ENCODE measurements at places on chromosomes 7 and 10. TPM values are rescaled to one million over a fixed set of nuclear protein-coding genes. Genes with fewer than 3 reads are reported as not detected.

DNA sequence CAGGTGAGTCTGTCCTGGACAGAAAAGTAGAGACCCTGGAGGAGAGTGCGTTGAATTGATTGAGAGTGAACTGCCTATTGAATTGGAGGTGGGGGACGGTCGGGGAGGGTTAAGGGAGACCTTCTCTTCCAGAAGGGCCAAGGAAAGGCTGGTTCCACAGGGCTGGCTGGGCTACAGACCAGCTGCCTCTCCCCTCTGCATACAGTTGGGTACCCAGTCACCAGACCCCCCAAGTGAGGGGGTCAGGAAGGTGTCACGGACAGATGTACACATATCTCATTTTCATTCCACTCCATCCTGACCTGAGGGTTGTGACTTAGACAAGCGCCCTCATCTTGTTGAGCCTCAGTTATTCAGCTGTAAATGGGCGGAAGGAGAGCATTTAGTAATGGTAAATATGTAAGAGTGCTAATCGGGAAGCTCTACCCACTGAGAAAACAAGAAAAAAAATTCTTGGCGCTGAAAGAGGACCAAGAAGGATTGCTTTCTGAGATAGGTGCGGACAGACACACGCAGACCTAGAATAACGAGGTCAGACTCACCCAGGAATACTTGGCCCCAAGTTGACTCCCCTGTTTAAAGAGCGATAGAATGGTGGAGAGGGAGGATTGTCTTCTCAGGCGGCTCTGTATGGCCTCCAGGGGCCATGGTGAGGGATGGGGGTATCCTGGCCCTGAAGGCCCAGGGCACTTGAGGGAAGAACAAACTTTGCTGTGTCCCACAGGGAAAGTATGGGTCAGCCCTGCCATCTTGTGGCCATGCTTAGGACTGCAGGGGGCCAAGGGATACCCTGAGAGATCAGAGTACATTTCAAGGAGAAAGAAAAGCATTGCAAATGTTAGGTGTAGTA lies 7.2 kb upstream of the MBL2 start:
- peak; percentile 68 for DNase-seq

DNA sequence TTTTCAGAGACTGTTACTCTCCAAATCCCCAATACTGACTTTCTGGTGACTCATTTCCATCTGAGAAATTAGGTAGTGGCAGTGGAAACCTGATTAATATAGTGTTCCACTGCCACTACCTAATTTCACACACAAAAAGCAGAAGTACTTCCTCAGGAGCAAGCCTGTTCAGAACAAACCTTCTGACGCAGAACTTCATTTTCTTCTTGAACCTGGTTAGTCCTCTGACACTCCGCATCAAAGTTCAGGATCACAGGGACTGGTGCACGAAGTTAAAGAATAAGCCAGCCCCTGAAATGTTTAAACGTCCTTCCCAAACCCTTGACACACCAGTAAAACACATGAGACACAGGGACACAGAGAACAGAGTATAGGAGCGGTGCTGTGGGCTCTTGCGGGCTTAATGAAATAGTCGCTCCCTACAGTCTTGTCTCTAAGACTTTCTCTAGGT lies 4.4 kb downstream of the WDR91 start:
- DNase-seq: no peak

DNA sequence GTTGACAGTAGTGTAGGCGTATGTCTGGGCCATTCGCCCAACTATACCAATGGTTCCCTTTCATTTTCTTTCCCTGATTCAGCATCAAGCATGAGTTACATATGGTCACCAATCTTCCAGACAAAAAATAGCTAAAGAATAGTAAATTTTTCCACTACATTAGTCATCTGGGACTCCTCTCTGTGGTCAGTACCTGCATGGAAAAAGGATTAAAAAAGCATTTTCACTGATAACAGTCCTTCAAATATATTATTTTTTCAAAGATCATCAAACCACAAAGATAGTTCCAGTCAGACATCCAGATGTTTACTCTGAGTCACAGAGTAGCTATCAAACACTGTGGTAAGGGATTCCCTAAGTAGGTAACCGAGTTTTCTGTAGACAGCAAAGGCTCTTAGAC lies 302.6 kb upstream of the SEMA3D start:
- peak; percentile 99 for DNase-seq

DNA sequence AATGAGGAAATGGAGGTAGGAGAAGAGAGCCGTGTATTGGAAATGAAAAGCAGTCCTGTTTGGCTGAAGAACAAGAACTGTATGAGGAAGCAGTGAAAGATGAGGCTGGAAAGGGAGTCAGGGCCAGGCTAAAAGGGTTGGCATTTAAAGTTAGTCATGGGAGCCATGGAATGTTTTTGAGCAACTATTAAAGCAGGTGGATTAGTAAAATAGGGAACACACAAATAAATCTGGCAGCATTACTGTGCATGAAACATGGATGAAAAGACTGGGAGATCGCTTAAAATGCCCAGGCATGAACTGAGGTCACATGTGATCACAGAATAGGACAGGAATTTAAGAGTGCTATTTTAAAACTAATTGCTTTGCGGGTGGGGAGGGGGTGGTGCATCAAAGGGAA lies 1.4 kb upstream of the IFRD1 start:
- DNase-seq: no peak

DNA sequence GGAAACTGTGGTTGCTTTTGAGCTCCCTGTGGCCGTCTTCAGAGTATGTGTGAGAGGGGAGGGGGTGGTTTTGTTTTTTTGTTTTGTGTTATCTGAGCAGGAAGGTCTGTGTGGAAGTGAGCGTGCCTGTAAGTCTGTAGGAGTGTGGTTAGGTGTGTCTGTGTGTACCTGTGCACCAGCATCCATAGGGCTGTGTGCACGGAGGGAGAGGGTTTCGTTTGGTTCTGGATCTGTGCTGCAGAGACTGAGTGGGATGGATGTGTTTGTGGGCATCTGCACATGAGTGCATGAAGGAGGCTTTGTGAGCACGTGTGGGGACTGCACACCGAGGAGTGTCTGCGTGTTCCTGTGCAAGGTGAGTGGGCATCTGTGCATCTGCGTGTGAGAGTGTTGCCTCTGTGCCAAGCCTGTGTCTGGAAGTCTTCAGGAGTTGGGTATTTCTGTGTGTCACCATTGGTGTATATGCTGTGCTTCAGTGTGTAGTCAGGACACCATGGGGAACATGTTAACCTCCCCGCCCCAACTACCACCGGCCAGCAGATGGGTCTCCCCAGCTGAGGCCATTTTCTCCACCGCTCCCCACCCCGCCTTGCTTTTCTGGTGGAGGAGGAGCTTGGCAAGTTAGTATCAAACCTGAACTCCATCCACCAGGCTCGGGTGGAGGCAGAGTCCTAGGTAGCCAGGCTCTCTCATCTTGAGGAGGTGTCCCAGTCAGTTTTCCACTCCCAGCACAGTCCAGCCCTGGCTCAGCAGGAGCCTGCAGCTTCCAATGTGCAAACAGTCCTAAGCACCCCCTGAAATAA lies 7.1 kb upstream of the TLX1 start:
- DNase-seq: no peak

- no peak for DNase-seq
These were observed 12.3 kb downstream of the MRPS24 start for GRCh38 chr7:43856996-43857395.

- DNase-seq: peak; percentile 89
These were observed 3.1 kb downstream of the ADIRF start for GRCh38 chr10:86971232-86971991.

DNA sequence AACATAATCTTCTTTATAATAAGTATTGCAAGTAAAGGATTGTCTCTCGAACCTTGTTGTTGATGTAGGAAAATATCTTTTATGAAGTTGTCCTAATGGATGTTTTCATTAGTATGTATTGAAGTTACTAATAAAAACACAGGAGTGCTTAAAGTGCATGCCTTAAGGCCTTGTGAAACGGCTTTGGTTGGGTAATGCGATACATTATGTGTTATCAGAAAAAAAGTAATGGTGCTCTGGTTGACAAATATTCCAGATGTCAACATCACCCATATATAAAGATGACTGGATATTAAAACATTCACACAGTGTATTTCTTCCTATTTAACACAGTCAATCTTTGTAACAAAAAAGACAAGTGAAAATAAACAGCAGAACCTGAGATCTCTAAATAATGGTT lies 310.7 kb downstream of the PRKG1 start:
- DNase-seq: no peak

DNA sequence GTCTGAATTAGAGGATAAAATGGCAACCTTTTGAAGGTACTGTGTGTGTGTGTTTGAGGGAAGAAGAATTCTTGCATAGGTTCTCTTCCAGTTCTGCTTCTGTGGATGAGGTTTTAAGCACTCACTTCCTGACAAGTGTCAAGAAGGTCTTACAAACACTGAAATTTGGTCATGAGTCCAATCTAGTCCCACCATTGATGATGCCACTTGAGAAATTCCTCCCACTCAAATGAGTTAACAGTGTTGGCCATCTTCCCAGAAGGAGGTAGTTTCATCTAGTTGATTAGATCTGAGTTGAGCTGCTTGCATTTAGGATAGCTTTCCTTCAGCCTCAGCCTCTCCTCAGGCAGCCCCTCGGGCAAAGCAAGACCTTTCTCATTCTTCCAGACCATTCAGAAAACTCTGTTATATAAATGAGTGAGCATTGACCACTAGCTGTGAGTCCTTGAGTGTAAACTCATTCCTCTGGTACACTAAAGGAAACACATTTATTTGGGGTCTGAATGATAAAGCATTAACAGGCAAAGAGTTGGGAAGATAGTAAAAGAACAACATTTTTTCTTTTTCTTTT lies 189.5 kb downstream of the TRIL start:
- DNase-seq: peak; percentile 50

GRCh38 chr7:50341724-50342123 lies 37.2 kb downstream of the IKZF1 start:
- no peak for DNase-seq

DNA sequence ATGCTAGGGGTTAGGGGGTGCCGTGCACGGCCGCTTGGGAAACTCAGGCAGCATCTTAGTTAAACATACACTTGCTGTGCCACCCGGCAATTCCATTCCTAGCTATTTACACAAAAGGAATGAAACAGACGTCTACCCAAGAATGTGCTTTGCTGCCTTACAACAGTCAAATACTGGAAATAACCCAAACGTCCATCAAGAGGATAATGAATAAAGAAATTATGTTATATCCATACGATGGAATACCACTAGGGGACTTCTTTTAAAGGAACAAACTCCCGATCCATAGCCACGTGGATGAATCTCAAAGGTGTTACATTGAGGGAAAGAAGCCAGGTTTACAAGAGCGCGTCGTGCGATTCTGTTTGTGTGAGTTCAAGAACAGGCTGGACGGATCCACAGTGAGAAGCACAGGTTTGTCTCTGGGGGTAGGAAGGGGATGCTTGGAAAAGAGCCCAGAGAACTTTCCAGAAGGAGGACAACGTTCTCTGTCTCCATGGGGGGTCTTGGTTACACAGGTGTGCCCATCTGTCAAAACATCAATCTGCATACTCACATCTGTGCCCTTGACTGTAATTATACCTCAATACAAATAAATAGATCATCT lies 41.8 kb downstream of the STK32C start:
- peak; percentile 47 for DNase-seq

The PKD2L1 gene
- total RNA-seq: not detected

The USP6NL gene
- 8.7 TPM for total RNA-seq

The ARMH3 gene
- total RNA-seq: 14.5 TPM

The DNAJB9 gene
- total RNA-seq: 56.8 TPM

The GNGT1 gene
- not detected for total RNA-seq

The CRTAC1 gene
- total RNA-seq: not detected

Data from fibroblast of lung (primary cell).